HTR-8/SVneo (cell line): ENCODE measurements at places on chromosomes 12 and 14.
A peak's percentile ranks its signal among the peaks of the same experiment; 100 is the strongest.

GRCh38 chr14:63972323-63972932, 119.6 kb downstream of the SYNE2 start:
- no peak for DNase-seq

DNA sequence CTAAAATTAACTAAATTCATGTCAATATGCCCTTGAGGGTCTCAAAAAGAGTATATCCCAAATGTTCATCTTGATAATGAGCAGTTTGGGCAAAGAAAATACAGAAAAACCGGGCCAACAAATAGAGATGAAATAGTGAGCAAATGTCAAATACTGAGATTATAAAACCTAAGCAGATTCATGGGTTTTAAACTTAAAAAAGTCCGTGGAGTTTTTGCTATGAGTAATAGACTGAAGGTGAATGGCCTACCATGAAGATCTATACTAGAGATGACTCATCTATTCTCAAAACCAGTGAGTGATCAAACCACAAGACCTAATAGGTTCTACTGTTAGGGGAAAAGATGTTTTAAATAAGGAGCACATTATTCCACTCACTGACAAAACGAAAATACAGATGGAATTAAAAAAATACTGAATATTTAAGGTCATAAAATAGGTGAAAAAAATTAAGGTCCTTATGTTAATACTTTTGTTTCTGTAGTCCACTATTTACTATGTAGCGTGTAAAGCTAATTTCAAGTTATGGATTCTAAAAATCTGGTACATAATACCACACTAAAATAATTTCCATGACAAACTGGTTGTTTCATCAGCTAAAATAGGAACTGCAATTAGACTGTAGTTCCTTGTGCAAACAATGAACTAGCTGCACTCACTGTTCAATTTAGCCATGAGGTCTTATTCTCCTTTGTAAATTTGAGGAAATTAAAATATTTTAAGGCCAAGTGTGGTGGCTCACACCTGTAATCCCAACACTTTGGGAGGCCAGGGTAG, 5.0 kb downstream of the HNRNPC start:
- DNase-seq, result peak; percentile 48

DNA sequence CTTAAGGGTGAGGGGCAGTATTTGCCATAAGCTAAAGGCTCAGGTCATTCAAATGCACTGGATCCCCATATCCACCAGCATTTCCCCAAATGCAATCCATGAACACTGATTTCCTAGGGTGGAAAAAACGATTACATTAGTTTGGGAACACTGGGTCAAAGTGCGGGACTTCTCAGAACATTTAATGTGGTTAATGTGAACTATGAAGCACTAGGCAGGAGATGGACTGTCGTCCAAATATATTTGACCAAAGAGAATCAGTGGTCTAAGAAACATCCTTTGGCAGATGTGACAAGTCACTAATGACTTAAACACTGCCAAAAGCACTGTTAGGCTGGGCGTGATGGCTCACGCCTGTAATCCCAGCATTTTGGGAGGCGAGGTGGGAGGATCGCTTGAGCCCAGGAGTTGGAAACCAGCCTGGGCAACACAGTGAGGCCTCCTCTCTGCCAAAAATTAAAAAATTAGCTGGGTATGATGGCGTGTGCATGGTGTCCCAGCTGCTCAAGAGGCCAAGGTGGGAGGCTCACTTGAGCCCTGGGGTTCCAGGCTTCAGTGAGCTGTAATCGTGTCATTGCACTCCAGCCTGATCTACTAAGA, 205.4 kb downstream of the CALM1 start:
- no peak for DNase-seq

GRCh38 chr12:93460902-93461301, 6.4 kb upstream of the MRPL42 start:
- DNase-seq, result no peak

DNA sequence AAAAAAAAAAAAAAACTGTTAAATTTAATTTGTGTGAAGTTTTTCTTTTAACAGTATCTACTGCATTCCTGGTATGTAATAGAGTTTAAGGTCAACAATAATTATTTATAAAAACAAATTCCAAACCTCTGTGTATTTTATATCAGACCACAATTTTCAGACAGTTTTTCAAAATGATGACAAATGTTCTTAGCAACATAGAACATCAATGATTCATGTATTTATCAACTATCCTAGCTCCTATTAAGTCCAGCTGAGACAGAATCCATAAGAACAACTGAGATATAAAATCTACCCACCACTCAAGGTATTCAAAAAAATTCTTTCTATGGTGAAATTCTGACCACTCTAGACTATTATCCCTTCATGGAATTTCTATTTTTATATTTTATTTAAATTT, 144.5 kb downstream of the EPS8 start:
- DNase-seq, result no peak

DNA sequence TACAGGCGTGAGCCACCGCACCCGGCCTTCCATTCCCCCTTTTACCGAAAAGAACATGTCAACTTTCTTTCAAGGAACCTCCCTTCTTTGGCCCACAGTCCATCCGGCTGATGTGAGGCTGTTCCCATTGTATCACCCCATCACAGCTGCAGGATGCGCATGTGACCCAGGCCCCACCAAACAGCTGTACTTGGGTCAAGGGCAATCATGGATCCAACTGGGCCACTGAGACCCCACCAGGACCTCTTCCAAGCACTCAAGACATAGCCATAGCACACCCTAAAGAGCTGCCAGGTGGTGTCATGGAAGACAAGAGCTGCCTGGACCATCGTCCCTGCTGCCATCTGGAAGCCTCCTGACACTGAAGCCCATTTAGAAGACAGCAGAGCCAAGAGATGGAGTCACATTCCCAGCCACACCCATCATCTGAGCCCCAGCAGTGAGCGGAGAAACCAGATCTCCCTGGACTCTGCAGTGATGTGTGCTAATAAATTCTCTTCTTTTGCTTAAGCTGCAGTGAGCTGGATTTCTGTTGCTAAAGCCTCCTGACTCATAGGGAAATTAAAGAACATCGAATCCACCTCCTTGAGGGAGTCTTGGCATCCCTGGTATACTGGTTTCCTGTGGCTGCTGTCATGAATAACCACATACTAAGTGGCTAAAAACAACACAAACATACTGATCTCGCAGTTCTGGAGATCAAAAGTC, 105.6 kb downstream of the KSR2 start:
- no peak for DNase-seq

DNA sequence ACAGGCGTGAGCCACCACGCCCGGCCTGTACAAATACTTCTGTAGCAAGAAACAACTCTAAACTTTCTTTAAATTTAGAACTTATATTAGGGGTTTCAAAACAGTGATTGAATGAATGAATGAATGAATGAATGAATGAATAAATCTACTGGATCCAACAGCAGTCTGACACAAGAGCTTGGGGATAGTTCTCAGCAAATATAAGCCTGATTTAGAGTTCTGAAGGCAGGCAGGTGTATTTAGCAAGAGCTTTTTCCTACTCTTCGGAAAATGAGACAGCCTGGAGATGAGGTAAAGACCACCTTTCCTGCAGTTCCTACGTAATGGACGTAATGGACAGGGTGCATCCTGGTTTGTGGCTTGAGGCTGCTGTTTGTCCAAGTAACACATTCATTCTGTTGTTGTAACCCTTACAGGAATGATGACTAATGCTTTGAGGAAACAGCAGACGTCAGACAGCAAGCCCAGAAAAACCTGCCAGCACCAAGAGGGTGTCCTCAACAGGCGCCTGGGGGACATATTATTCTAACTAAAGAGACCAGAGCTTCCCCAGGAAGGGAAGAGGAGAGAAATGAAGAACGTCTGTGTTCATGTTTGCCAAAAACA, 277.4 kb upstream of the SOX5 start:
- DNase-seq, result no peak

GRCh38 chr12:26188127-26188526, 7.2 kb upstream of the SSPN start:
- no peak for DNase-seq

DNA sequence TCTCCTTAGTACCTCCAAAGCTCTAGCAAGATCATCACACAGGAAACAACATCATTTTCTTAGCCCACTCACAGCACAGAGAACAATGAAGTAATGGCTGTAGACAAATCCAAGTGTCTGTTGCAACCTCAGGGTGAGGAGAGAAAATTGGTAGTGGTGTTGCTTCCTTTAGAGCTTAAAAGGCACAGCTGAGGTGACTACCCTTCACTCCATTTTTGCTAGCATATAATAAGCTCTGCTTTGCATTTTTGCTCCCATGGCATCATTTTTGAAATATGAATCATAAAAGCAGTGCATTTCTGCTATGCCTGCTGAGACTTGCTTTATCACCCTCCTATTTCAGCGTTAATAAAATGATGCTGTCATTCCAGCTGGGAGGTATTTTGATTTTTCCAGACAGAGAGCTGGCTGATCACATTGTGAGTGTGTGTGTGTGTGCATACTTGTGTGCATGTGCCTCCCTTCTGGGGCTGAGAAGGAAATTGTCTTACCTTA, 18.5 kb upstream of the PCNX1 start:
- peak; percentile 82 for DNase-seq

GRCh38 chr12:101002696-101003419, 207.2 kb downstream of the SLC5A8 start:
- DNase-seq, result no peak

GRCh38 chr12:18551106-18551505, 186.7 kb downstream of the PLCZ1 start:
- no peak for DNase-seq

GRCh38 chr12:7282844-7283243, 21.0 kb upstream of the ACSM4 start:
- no peak for DNase-seq

DNA sequence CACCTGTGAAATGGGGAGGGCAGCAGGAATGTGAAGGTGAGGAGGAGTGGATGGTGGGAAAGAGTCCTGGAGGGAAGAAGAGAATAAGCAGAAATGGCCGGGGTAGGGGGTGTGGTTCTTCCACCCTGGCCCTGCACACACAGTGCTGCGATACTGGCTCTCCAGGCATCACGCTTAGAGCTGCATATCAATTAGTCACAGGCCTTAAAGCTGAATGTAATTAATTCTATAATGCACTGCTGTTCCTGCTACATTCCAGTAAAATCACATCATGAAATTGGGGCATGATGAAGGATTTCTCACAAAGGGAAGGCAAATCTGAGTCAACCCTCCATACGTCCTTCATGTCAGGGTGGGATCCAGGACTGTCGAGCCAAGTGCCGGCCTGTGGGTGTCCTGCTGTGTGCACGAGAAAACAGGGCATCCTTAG, 566.1 kb downstream of the BCL11B start:
- DNase-seq, result no peak

DNA sequence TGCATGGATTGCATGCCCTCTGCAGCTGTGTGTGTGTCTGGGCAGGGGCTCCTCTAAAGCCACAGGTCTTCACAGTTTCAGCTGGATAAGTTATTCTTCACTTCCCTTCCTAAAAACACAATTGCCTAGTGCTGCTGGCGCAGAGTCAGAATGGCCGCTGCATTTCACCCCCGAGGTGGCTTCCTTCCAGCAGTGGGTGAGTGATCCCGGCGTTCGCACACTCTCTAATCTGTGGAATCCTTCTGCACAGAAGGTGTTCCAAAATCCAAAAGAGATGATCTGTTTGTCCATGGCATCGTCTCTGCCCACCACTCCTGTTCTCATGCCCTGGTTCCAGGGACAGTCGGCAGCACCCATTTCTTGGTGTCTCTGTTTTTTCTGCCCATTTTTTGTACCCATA, 340.7 kb downstream of the DPF3 start:
- DNase-seq, result no peak

DNA sequence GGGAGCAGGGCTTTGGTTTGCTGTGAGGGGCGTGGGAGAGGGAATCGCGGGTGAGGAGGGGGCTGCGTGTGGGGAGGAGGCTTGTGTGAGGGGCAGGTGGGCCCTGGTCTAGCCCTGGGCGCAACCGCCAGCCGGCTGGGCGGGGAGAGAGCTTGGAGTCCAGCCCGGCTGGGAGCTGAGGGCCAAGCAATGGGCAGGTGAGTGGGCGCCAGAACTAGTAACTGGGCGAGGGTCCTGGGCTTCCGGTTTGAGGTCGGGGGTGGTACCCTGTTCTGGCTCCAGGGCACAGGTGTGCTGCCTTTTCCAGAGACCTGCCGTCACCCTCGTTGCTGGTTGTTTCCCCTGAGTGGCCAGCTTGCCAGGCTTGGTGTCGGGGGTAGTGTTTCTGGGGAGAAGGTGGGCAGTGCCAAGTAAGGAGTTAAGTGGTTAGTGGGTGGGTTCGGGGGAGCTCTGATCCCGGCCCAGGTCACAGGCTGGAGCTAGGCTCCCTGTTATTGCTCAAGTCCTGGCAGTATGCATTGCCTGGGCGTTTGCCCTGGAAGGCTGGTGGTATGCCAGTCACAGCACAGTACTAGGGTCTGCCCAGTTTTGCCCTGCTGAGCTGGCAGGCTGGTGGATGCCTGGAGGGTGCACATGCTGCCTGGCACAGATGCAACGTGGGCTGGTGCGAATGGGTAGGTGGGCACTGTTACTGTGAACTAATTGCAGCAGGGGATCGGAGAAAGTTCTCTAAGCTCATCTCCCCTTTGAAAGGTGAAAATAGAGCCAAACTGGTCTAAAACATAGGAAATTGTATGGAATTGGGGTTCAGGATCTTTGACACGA, 683 bp downstream of the CIPC start:
- DNase-seq, result peak; percentile 37

DNA sequence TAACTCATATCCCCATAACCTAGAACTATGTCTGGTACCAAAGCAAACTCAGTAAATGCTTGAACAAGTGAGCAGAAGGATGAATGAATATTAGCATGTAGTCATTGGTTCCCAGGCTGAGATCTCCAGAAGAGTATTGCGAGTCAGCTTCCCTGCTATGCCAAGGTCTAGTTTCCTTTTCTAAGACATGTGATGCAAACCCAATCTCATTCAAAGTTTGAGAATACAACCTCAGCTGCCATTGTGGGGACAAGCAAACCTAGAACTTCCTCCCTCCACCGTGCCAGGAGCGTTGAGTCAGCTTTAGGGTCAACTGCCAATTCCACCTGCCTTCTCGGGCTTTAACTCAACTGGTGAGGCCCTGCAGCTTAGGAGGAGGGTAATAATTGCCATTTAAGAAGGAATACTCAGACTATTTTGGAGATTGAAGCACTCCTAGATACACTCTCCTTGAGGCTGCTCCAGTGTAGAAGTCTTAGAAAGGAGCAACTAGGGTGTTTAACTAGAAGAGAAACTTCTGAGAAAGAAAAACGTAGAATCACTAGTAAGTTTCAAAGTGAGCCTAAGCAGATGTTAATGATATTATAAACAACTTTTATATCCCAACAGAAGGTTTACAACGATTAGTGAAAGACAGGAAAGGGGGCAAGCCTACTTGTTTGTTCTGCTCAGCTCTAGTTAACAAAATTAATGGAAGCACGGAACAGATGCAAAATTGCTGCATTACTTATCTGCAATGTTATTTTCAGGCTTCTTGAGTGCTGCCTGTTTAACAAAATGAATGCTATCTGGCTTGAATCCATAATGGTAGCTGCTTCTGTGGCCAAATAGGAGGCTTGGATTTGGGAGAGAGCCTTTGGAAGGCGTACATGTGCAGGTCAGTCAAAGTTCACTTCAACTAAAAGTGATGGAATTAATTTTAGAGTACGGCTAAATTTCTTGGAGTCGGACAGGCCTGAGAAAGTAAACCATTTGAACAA, 96.9 kb downstream of the HELB start:
- DNase-seq, result no peak

DNA sequence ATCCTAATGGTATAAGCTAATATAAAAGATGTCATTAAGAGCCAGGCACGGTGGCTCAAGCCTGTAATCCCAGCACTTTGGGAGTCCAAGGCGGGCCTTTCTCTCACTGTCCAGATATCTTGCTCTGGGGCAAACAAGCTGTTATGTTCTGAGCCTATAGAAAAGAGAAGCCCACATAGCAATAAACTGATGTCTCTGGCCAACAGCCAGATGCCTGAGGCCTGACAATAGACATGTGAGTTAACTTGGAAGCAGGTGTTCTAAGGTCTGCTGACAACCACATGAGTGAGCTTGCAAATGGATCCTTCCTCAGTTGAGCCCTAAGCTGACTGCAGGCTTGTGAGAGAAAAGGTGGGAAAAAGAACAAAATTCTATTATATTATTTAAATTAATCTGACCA, 25.0 kb downstream of the YAF2 start:
- peak; percentile 42 for DNase-seq
